ENCODE measurements at places on chromosomes 2 and 18. TPM values are rescaled to one million over a fixed set of nuclear protein-coding genes. Genes with fewer than 3 reads are reported as not detected.

- DNase-seq: no peak
Observed at GRCh38 chr2:224925810-224926100, 116.5 kb downstream of the DOCK10 start.

The DYSF gene
- polyA plus RNA-seq: 4.2 TPM

DNA sequence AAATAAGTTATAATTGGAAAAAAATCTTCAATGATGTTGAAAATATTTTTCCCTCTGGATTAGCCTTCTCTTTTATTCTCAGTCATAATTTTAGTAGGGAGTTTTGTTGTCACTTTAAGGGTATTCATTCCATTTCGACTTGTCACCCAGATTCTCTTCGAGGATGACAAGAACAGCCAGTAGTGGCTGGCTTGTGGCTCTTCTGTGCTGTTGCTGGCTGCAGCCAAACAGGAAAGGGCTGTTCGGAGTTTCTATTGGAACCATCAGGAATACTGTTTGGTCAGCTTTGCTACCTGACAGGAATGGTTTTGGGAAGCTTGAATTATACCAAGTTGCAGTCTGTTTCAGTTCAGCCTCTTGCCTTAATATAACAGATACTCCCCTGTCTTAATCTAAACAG lies 41.6 kb downstream of the MGAT5 start:
- no peak for DNase-seq

DNA sequence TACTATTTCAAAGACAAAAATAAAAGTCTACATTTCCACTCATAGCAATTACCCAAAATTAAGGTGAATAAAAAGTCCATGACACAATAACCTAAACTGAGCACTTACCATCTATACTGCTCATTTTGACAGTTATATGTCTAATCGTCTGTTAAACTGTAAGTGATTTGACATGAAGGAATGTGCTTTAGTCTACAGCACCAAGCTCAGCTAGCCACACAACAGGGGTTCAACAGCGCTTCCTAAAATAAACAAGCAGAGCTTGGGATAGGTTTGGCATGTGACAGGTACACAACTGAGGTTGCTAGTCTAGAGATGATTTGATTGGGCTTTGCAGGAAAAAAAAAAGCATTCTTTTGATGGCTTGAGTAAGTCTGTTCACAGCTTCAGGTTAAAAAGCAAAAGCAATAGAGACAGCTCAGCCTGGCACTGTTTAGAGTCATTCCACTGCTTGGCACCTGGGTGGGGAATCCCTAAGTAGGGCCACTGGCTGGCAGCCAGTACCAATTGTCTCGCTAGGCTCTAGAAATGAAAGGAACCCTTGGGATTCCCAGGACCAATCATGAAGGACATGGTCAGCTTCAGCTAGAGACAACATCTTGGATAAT lies 78.6 kb downstream of the BARD1 start:
- DNase-seq: no peak

The CDK15 gene
- polyA plus RNA-seq: not detected

The ST6GAL2 gene
- not detected for polyA plus RNA-seq

DNA sequence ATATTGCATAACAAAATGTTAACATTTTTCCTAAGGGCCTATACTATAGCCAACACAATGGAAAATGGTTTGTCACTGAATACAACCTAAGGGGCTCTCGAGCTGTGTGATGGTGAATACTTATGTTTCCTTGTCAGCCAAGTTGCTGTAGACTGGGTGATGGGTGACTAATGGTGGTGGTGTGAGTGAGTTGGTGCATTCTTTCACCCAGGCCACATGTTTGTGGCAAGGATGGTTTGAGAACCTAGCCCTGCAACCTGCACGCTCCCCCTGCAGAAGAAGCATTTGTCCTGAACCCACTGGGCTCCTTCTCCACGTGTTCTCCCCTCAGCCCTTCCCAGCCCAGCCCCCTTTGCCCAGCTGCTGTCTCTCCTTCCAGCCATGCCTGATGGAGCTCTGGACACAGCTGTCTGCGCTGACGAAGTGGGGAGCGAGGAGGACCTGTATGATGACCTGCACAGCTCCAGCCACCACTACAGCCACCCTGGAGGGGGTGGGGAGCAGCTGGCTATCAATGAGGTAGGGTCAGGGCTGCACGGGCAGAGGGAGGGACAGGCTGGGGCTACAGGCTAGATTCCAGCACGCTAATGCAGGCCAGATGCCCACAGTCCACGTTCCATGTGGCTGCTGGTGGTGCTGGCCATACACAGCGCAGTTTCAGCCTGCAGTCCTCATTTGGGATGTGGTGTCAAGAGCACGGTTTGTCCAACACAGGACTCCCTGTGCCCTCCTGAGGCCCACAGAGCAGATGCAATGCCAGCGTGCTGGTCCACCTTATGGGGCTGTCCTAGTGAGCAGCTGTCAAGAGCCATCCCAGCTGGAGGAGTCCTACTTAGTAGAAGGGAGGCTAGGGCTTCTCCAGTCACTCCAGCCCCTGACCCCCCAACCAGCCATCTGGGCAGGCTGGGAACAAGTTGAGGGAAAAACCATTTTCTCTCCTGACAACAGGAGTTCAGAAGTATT lies 65.4 kb downstream of the FAM168B start:
- no peak for DNase-seq

DNA sequence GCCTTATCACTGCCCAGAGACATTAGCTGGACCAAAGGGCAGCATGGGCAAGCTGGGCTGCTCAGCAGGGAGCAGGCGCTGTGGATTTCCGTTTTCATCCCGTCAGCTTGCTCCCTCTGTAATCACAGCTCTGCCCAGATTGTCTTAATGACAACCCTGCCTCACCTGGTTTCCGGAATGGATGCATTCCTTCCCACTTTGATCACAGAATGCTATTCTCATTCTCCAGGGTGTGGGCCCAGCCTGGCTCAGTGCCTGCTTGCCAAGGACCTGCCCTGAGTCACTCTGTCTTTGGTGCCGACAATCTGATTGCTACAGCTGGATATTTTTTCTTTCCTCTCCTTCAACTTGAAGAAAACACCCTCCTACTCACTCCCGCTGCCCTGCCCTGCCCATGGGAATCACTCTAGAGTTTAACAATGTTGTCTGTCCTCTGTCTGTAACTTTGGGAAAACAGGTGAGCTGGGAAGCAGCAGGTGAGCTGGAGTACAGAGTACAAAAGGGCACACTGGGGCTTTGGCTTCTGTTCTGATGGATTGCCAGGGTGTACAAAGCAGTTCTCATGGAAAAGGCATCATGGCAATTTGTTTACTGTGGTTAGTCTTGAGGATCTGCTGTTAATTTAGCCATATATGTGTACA lies 27.2 kb upstream of the FAM136A start:
- no peak for DNase-seq

DNA sequence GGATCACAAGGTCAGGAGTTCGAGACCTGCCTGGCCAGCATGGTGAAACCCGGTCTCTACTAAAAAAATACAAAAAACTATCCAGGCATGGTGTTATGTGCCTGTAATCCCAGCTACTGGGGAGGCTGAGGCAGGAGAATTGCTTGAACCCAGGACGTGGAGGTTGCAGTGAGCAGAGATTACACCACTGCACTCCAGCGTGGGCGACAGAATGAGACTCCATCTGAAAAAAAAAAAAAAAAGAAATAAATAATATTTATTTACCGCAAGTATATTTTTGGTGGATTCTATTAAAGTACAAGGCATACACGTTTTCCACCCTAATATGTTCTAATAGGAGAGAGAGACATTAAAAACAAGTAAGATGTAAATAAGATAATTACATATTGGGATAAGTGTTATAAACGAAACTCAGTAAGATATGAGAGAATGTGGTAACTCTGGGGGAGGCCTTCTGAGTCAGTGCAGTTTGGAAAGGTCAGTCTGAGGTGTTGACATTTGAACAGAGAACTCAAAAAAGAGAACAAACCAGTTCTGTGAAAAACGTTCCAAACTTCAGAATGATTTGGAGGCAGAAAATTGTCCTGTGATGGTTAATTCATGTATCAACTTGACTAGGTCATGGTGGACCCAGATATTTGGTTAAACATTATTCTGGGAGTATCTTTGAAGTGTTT lies 8.8 kb upstream of the POLI start:
- no peak for DNase-seq

GRCh38 chr2:111975053-111975552 lies 76.7 kb downstream of the MERTK start:
- no peak for DNase-seq

The PROM2 gene
- polyA plus RNA-seq: not detected

DNA sequence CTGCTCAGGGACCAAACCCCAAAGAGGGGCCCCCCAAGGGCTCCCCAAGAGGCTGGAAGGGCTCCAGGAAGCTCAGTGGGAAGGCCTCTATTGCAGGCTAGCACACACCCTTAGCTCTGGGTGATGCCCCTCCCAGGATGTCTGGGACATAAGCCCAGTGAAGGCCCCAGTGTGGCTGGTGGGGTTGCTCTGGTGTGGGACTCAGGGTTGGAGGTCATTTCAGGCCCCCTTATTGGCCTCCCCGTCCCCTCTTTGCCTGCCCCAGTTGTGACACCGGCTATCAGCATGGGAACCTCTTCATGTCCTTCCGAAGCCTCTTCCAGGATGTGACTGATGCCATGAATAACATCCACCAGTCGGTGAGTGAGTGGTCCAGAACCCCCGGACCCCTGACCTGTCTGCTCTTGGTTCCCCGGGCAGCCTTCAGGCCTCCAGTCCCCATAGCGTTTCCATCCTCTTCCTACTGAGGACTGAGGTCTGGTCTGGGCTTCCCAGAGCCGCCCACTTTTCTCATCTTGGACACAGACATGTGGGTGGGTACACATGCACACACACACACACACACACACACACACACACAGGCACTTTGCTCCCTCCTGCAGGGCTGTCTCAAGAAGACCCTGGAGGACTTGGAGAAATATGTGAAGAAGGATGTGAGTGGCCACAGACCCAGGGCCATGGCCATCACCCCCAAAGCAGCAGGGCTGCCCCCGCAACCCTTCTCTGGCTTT lies 2.2 kb downstream of the NT5DC4 start:
- DNase-seq: no peak

The CENPA gene
- 0.62 TPM for polyA plus RNA-seq

DNA sequence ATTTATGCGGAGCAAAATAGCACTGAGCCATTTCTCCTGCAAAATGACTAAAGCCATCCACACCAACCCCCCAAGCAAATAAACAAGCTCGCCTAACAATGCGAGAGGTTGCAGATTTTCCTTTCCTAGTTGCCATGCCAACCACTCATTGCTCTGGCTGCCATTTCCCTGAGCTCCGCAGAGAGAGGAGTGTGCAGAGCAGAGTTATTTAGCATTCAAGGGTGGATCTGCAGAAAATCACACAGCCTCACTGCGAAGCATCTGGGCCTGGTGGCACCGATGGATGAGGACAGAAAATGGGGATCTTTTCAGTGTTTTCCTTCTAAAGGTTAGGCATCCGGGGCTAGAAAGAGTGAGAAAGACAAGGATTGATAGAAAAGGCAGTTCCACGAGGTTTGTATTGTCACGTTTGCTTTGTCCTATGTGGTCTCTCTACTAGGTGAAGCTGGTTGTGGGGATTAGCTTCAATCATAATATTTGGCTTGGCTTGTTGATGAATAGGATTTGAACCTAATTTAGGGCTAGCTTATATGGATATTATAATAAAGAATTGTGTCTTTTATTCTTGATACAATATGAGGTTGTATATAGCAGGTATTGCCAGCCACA lies 110.2 kb upstream of the UNC80 start:
- no peak for DNase-seq

The TDRD15 gene
- polyA plus RNA-seq: not detected

GRCh38 chr18:3595369-3596273 lies 145.6 kb downstream of the TGIF1 start:
- peak; percentile 43 for DNase-seq

GRCh38 chr18:43405097-43405496 lies 127.8 kb upstream of the SYT4 start:
- DNase-seq: no peak

DNA sequence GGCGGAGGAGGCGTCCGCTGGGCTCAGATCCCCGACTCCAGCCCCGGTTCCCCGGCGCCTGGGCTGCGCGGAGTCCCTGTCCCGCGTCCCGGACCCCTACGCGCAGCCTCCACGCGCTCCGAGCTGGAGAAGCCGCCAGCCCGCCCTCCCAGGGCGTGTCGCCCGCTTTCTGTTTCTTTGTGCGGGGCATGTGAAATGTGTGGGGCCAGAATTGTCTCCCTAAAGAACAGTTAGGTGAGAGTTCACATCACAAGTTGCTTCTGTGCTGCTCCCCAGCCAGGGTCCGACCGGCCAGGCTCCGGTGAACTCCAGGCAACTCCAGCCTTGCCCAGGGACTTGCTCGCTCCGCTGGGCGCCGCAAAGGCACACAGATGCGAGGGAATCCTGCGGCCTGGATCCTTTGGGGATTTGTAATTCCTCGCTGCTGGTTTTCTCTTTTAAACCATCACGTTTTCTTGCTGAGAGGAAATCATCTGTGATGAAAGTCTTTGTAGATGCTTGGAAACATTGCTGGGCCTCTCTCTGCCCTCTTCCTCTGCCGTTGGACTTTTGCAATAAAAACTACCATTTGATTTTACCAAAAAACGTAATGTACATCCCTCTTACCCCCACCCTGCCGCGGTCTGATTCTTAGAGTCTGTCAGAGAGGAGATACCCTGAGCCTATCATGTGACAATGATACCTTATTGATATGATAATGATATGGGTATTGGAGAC lies 631 bp downstream of the GYPC start:
- no peak for DNase-seq

- no peak for DNase-seq
Observed at GRCh38 chr18:72940986-72941385, 73.2 kb upstream of the NETO1 start.

DNA sequence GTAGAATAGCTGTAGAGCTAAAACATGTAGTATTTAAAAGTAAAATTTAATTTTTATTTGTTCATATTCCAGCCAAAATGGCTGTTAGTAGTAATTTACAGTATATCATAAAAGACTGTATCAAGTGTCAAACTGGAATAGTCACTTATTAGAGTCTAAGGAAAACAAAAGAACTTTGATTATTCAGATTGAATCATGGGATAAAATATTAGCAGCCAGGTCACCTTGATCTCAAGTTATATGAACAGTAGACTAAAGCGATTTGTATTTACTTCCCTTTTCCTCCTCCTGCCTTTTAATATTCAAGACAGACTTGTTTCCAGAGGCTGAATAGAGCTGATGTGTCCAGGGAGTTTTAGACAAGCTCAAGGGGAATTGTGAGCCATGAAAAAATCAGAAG lies 54.4 kb downstream of the PMAIP1 start:
- DNase-seq: no peak
